HuH-7 (cell line): ENCODE measurements at places on chromosomes 3 and 15.
A peak's percentile ranks its signal among the peaks of the same experiment; 100 is the strongest.

DNA sequence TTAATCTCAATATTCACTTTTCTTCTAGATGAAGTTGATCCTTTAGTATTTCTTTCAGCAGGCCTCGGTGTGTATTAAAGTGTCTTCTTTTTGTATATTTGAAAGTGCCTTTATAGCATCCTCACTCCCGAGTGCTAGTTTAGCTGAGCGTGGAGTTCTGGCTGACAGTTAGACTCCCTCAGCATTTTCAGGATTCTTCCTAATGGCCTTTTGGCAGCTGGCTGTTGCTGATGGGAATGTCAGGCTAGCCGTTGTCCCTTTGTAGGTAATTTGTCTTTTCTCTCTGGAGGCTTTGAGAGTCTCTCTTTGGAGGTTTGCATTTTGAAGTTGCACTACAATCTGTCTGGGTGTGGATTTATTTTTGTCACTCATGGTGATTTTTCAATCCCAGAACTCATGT, 94.4 kb downstream of the SRGAP3 start:
- DNase-seq: no peak

DNA sequence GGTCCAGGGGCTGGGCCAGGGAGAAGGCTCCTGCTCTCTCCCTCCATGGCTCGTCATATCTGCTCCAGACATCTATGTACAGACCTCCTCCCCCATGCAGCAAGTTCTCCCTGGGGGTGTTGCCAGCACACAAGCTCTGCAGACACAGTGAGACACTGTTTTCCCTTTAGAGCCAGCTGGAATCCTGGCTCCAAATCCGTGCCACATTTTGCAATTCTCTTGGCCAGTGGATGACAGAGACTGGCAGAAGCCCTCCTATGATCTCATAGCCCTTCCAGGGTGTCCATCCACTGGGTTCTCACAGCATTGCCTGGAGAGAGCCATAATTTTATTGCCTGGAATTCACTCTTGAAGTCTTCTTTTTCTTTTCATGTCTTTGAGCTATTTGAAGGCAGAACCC, 203.9 kb downstream of the TLE3 start:
- DNase-seq: no peak

DNA sequence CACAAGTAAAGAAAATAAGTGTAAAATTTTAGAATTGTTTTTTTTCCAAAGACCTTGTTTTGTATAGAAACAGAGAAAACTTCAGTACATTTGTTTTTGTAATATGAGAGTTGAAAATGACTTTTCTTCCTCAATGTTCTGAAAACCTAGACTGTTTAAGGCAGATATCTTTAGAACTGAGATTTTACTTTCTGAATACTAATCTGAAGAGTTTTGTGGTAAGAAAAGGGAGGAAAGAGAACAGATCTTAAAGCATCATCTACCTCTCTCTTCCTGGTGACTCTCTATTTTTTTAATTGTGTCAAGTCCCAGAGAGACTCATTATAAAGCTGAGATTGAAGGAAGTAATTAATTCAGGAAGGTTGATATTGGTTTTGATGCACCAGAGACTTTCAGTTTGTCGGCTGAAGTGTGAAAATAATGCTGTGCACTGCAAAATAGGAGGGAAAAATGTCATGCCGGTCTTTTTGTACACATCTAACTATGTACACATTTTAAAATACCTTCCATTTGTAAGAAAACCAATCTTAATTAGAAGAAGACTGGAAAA, 142.1 kb upstream of the NAALADL2 start:
- DNase-seq: no peak

DNA sequence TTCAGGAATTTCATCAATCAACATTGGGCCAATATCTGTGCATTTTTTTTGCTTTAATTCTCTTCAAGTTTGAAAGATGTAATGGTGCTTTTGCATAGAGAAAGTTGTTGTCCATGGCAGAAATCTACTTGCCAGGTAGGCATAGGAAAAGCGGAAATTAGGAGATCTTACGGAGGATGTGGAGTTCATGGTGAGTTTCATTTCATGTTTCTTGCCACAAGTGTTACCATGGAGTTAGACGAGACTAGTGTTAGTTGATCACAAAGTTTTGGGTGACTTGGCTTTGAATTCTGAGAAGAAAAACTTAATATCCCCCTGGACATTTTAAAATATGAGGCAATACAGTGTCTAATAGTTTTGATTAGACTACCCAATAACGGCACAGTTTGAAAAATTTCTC, 1.0 kb upstream of the P2RY13 start:
- DNase-seq: no peak

DNA sequence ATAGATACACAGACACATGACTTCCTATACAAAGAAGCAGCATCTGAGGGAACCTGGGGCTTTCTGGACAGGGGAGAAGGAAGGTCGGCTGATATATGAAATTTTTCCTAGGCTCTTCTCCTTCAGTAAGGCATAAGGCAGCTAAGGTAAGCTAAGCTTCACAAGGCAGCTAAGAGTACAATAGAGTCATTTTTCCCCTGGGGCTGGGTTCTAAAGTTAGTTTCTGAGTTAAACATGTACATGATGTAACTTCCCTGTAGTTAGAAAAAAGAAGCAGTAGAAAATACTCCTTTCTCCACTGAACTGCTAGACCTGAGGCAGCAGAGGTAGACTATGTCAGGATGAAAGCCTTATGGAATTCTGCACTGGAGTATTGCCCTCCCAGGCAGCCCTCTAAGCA, 109.6 kb downstream of the PLD1 start:
- DNase-seq: no peak

DNA sequence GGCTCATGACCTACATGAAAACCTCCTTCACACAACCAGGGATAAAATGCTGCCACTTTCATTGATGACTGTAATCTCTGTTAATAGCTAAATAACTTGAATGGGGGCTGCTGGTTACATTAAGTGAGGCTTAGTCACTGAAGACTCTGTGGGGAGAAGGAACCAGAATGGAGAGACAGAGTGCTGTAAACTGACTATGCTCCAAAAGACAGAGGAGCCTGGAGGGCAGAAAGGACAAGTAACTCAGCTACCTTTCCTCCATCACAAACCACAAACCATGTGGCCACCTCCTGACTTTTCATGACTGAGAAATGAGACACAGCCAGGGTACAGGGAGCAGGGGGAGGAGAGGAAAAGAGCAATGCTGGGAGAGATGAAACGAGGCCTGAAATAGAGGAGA, 97.1 kb upstream of the TRIM42 start:
- no peak for DNase-seq

GRCh38 chr15:74967670-74968069, 11.1 kb upstream of the RPP25 start:
- no peak for DNase-seq

- DNase-seq: no peak
Measured at GRCh38 chr3:176787506-176787905, 409.8 kb downstream of the TBL1XR1 start.

GRCh38 chr15:81926981-81927380, 118.8 kb downstream of the MEX3B start:
- no peak for DNase-seq

DNA sequence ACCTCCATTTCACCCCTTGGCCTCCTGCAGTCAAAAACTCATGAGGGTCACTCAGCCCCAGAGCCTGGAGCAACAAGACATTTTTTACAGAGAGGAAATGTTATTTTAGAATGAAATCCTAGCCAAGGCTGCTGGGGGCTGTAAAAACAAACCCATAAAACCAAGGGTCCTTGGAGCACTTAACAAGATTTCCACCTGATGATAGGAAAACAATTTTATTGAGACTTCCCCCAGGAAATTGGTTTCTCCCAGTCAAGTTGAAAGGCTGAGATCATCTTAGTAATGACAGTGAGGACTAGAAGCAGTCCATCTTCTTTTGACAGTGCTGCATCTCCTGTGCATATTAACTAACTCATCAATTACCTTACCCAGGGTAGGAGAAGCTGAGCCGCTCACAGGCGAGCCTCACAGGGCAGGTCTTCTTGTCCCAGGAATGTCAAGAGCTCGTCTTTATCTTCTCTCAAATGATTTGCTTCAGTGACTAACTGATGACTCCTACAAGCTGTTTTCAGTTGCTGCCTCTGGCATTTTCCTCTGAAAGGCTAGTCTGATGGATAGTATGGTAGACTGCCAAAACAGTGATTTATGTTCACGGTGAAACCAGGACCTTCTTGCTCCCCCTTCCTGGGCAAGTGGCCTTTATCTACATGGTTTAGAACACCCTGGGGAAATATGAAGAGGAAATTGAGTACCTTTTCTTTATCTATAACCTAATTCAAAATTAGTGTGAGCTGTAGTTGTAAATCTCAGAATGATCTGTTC, 34.6 kb upstream of the AEN start:
- DNase-seq: no peak

DNA sequence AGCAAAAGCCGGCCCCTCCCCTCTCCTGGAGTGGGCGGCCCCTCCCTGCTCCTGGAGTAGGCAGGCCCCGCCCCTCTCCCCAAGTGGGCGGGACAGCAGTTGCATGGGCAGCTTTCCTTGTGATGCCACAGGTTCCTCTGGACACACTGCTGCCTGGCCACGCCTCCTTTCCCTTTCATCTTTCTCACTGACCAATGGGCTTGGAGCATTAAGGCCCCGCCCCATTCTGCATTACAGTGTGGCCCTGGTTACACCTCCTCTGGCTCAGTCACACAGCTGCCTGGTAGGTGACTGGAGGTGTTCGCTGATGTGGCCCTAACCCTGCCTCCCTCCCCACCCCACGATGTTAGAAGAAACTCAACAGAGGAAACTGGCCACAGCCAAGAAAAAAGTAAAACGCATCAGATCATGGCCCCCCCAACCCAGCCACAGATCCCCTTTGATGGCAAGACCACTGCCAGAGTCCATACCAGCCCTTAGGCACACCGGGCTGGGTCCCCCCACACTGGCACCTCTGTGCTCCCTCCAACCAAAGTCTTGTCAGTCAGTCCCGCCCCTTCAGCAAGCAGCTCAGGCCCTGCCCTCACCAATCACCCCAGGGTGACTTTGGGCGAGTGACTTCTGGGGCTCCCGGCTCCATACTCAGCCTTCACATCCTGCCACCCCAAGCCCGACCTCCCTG, 84.3 kb downstream of the ADAMTS7 start:
- no peak for DNase-seq

DNA sequence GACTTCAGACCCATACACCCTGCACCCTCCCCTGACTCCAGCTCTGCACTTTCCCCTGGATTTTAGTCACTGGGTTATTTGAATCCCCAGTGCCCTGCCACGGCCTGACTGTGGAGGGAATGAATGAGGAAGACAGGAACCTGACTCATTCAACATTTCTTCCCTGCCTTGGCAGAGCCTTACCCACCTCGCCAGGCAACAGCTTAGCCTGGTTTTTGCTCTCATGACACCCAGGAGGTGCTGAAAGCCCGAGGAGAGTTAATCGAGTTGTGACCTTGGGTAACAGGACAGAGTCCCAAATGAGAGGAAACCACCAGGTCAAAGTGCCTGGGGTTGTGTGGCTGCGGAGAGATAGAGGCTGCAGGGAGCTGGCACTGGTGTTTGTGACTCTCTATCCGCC, 128.3 kb downstream of the SMAD6 start:
- no peak for DNase-seq

DNA sequence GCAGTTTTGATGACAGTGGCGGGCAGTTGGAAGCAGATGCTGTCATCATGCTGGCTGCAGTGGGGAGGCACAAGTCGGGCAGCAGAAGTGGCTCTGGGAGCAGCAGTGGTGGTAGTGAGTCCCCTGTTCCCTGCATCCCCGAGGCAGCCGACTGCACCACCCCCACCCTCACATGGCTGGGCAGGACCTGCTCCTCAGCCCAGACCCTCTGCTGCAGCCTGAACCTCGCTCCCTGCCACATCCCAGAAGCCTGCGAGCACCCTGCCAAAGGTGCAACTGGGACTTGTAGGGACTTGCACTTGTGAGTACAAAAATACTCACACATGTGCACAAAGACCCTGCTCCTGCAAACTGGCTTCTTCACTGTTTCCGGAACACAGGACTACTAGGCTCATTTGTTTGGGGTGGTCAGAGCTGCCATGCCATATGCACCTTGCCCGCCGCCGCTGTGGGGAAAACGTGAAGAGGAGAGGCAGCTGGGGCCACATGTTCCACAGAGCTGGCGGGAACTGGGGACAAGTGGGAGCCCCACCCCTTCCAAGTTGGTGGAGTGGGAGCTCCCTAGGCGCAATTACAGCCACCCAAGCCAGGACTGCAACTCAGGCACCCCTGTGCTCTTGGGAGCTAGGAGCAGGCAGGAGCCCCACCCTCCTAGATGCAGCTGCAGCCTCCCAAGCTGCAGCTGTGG, 2.2 kb downstream of the JMJD7 start:
- DNase-seq: no peak

- DNase-seq: no peak
Measured at GRCh38 chr3:182451871-182452270, 341.4 kb upstream of the ATP11B start.

DNA sequence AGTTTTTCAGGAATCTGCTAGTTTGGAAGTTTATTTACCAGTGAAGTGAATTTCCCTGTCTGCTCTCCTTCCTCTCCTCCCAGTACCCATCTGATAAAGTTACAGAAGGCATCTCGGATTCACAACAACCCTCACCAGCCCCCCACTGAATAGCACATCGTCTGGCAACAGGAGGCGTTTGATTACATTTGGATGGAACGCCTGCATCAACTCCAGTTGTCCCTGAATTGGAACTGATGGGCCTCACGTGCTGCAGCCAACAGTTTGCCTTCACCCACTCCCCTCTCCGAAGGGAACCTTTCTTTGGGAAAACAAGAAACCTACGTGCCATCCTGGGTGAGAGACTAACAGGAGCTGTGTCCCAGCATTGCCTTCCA, 59.5 kb upstream of the BCL6 start:
- no peak for DNase-seq

- no peak for DNase-seq
Measured at GRCh38 chr15:74807282-74807681, 5.4 kb upstream of the LMAN1L start.

- no peak for DNase-seq
Measured at GRCh38 chr3:19934098-19934566, at the start of gene EFHB. Gene EFHB, minus strand, starts transcription at chr3:19934217. Its CDS starts 199 bp downstream, at chr3:19934018.

GRCh38 chr3:3632449-3632848, 166.8 kb upstream of the LRRN1 start:
- DNase-seq: no peak

- DNase-seq: no peak
Measured at GRCh38 chr3:183438735-183439134, 10.3 kb upstream of the MCF2L2 start.

DNA sequence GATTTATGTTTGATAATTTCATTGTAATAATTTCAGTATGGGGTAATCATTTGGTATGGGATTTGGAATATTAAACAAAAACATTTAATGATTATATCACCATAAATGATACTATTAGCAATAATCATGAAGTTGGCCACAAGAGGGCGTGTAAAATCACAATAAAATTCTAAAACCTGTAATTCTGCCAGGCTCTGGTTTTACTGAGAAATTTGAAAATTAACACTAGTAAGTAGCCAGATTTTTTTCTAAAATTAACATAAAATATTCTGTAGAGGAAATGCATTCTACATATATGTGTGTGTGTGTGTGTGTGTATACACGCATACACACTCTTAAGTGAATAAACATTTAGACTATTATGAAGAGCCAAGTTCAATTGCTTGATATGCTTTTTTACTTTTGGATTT, 40.5 kb downstream of the FEZF2 start:
- DNase-seq: no peak

- DNase-seq: no peak
Measured at GRCh38 chr3:182889948-182890629, 90.2 kb downstream of the DCUN1D1 start.

- DNase-seq: no peak
Measured at GRCh38 chr15:84807228-84807627, 9.9 kb upstream of the ALPK3 start.

GRCh38 chr3:45665101-45665572, 24.1 kb upstream of the SACM1L start:
- DNase-seq: peak; percentile 40

GRCh38 chr3:168100777-168101492, 5.2 kb upstream of the GOLIM4 start:
- DNase-seq: no peak

GRCh38 chr15:70783610-70784022, 20.3 kb upstream of the UACA start:
- DNase-seq: no peak
